ENCODE measurements at places on chromosomes 6 and 20.

DNA sequence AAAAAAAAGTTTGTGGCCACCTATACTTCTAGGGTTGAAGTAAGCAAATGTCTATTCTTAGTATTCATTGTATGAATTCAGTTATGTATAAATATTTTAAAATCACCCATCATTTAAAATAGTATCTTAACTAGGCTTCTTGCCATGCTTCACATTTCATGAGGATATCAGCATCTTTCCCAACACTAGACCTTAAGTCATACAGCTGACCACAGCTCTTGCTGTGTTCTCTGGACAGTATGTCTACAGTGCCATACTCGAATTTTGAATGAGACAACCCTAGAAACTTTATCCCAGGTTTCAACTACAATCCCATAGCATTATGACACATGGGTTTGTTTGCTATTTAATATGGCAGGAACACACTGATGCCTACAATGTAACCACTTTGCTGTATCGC is 5.2 kb downstream of the TXNDC5 start:
- no peak for DNase-seq

DNA sequence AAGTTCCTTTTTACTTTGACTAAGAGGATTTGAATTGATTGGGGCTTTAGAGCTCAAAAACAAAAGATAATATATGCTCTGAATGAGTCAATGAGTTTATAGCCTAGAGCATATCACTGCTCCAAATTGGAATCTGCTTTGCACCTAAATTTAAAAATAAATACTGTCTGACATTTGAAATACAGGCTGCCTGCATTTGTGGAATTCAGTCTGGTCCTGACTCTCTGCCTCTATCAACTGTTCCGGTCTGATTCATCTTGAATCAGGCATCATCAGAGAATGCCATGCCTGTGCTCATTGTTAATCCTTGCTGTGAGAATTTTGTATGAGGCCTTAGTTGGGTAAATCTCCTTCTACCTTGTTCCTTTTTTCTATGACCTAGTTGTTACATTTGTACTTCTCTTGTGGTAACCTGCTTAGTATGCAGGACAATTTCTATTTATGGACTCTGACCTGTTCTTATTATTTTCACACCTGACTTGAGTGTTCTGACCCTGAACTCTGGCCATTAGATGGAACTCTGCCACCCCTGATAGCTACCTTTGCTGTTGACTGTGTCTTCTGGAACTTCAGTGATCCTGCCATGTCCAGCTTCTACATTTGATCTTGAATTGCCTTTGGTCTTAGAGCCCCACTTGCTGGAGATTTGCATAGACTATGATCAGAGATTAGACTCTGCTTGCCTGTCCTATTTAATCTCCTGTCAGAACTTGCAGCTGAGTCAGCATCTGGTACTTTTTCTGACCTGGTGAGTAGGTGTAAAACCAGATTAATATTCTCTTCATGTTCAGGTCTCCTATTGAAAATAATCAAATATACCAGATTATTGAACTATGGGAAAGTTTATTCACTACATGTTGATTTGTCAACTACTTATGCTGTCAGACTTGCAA is 442.7 kb upstream of the HS3ST5 start:
- no peak for DNase-seq

GRCh38 chr6:148235446-148235845 is 107.2 kb upstream of the SASH1 start:
- no peak for DNase-seq

GRCh38 chr6:53199156-53199555 is 50.5 kb upstream of the GCM1 start:
- no peak for DNase-seq

DNA sequence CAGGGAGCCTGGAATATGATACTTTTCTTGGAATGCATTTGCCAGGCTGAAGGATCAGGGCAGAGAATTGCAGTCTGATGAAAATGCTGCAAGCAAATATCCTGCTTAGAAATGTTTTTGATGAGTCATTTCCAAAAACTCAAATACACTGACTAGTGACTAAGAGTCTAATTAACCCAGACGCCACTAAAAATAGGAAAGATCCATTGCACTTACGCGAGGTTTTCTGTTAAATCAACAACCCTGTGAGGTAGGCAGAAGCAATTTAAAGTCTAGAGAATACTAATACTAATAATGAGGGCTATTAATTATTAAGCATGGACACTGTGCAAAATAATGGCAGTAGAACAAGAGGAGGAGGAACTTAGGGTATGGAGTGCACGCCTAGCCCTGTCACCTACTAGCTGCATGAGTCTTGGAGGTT is 130.1 kb upstream of the DOK5 start:
- peak; percentile 67 for DNase-seq

- DNase-seq, result no peak
Observed at GRCh38 chr6:147653631-147654030, 145.1 kb downstream of the SAMD5 start.

- DNase-seq, result peak; percentile 39
Observed at GRCh38 chr20:53656293-53657202, 62.9 kb upstream of the ZNF217 start.

GRCh38 chr6:3848380-3848779 is 793 bp upstream of the FAM50B start:
- no peak for DNase-seq

- no peak for DNase-seq
Observed at GRCh38 chr6:111658462-111659154, 52.9 kb upstream of the TRAF3IP2 start.

- no peak for DNase-seq
Observed at GRCh38 chr20:60054716-60055634, 96.8 kb downstream of the CDH26 start.

- DNase-seq, result no peak
Observed at GRCh38 chr20:63317601-63318291, 24.8 kb downstream of the COL20A1 start.

- DNase-seq, result no peak
Observed at GRCh38 chr6:52186480-52186879, 305 bp downstream of the IL17A start.

GRCh38 chr6:90025523-90026061 is 131.3 kb downstream of the GJA10 start:
- peak; percentile 50 for DNase-seq

- no peak for DNase-seq
Observed at GRCh38 chr6:40671001-40671693, 84.0 kb upstream of the LRFN2 start.

GRCh38 chr20:16761305-16761829 is 13.2 kb downstream of the OTOR start:
- DNase-seq, result peak; percentile 66

DNA sequence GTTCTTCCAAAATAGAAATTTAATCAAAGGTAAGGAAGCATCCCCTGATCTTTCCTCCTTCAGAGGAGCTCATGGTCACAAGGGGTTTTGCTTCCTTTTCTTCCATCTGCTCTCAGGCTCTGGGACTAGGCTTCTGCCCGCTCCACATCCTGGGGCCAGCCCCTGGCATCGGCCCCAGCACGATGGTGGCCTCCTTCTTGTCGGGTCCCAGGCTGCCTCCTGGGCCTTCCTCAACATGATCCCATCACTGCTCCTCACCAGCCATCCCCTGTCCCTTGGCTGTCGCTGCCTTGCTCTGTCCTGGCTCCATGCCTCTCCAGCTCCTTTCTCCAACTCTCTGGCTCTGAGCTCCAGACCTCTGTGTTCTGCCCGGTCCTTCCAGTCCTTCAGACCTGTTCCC is 4.1 kb downstream of the PHACTR3 start:
- DNase-seq, result no peak

- DNase-seq, result no peak
Observed at GRCh38 chr6:153251326-153251725, 120.2 kb upstream of the RGS17 start.

DNA sequence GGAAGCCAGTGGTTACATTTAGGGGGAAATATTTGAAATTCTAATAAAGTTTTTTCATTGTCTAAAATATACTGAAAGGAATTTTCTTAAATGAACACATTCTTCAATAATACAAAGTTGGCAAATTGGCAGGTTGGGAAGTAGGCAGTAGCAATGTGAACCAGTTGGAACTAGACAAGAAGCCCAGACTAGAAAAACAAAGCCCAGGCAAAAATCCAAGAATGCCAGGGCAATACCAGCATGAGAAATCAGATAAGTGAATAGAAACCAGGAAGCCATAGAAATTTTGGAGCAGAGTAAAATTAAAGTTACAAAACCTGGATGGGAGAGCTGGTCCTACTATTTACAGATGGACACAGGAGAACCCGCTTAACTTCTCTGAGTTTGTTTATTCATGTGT is 52.2 kb downstream of the TPBG start:
- no peak for DNase-seq

- DNase-seq, result no peak
Observed at GRCh38 chr6:19999319-20000191, 162.4 kb downstream of the ID4 start.

- DNase-seq, result no peak
Observed at GRCh38 chr6:35197196-35197595, 16.6 kb upstream of the SCUBE3 start.

- DNase-seq, result no peak
Observed at GRCh38 chr20:24948939-24949679, at the start of gene CST7. Gene CST7 (plus strand): TSS chr20:24949269. CDS start chr20:24949506, 237 bp downstream.

- DNase-seq, result no peak
Observed at GRCh38 chr20:43534791-43535350, 24.0 kb upstream of the SGK2 start.

GRCh38 chr6:108581237-108581931 is 20.7 kb downstream of the FOXO3 start:
- peak; percentile 60 for DNase-seq

DNA sequence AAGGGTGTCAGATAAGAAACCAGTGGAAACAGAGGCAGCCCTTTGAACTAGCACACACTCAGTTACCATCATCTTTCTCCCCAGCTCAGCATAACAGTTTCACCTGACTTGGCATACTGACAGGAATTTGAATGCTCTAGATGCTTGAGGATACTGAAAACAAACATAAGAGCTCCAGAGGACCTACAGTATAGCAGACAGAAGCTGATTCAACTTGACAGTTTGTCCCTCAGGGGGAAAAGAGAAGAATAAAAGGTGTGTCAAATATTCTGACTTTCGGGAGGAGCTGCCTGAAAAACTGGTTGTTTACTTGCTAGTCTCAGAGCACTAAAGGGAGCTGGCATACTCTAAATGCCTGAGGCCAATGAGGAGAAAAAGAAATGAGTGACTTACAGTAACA is 35.1 kb downstream of the EYS start:
- DNase-seq, result no peak

DNA sequence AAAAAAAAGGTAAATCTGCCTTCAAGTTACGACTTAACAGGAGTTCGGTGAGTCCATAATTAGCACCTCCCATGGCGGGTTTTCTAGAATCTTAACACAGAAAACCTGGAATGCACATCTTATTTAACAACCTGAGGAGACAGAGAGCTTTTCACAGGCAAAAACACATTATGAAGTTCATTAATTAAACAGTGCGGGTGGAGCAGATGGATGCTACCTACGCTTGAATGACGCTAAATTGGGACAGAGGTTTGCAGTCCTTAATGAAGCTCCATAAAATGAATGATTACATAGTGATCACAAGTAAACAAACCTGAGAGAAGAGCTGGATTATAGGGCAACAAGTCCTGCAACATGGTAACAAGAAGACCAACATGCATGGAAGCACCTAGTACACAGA is 81.0 kb downstream of the INSM1 start:
- no peak for DNase-seq

- DNase-seq, result no peak
Observed at GRCh38 chr6:140541288-140541687, 1166.8 kb upstream of the CITED2 start.

DNA sequence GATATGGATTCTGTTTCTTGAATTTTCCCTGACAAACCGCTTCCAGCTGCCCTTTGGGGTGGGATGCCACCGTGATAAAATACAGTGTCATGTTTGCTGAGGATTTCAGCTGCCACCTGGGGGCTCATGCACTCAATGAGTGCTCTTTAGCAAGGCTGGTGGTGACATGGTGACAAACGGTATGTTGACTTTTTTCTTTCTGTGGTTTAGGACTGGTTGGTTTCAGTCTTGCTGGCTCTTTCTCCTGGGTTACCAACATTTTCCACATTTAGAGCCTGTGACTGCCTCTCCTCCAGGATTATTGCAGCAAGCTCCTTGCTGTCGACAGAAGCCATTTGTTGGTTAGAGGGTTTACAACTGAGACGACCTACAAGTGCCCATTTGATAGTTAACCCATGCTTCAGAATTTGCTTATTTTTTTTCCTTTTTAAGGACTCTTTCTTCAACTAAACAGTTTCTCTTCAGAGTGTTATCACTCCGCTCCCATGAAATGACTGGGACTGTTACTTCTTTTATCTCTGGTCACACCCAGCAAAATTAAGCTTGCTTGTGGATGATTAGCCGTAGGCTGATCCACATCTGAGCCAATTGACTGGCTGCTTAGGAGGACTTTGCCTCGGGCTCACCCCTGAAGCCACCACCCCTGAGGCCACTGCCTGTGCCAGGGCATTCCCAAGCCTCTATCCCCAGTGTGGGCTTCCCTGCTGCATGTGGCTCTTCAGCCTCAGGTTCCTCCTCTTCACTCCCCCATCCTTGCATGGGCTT is 48.4 kb upstream of the CDYL start:
- peak; percentile 14 for DNase-seq

GRCh38 chr6:112501705-112502104 is 154.6 kb downstream of the RFPL4B start:
- DNase-seq, result peak; percentile 12

GRCh38 chr20:44038681-44039123 is 124.0 kb downstream of the TOX2 start:
- no peak for DNase-seq

DNA sequence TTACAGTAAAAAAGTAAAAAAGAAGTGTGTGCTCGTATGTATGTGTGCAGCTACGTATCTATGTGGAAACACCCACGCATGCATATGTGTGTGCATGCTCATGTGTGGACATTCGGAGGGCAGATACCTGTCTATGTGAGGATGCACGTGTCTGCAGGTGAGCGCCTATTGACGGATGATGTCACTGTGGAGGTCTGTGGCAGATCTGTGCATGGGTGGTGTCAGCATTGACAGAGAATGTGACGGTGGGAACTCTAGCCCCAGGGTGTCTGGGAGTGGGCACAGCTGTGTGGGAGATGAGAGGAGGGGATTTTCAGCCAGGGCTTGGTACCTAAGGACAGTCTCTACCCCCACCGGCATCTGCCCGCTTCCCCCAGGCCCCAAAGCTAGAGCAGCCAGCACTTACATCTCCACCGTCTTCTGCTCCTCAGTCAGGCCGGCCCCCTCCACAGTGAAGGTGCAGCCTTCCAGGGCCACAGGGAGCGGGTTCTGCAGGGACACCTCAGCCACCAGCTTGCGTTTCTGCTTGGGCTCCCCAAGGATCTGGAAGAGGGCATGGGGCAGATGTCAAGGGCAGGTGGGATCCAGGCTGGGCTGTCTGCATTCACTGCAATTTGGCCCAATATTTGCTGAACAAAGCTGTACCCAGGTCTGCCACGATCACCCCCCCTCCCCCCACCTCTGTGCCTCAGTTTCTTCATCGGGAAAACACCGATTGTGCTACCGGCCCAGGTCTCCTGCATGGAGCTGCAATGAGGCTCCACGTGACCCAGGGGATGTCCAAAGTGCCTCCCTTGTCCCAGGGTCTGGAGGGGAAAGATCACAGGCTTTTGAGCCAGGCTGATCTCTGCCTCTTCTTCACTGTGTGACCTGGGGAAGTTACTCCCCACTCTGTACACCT is 34.1 kb downstream of the TGM2 start:
- no peak for DNase-seq

GRCh38 chr6:139308286-139308916 is 16.6 kb upstream of the TXLNB start:
- no peak for DNase-seq

- no peak for DNase-seq
Observed at GRCh38 chr20:48467622-48468021, 360.2 kb downstream of the PREX1 start.

Measured in AG08396 (cell line).